CD4-positive, alpha-beta T cell treated with Interleukin-12 subunit alpha and Interleukin-12 subunit beta, for 1 hour (primary cell): ENCODE measurements at places on chromosomes 7 and 10.

DNA sequence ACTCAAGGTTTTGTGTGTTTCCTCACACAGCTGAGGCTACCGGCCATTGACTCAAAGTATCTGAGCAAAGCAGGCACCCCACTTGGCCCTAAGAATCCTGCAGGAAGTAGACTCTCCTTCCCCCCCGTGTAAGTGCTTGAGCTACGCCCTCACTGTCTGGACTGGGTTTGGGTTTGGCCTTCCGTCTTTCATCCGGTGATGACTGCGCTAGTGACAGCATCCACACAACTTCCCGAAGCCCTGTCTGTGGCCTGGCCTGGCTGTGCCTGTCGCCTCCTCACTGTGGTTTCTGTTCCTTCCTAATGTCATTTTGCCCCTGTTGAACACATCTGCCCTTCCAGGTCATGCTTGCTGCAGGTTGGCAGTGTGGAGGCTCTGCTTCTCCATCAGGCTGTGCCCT, 14.5 kb downstream of the C7orf57 start:
- no peak for DNase-seq

GRCh38 chr10:25174461-25175230, at the start of gene GPR158:
Gene GPR158, plus strand, starts transcription at chr10:25175001. Its CDS starts 420 bp downstream, at chr10:25175421.
- DNase-seq: peak; percentile 32

DNA sequence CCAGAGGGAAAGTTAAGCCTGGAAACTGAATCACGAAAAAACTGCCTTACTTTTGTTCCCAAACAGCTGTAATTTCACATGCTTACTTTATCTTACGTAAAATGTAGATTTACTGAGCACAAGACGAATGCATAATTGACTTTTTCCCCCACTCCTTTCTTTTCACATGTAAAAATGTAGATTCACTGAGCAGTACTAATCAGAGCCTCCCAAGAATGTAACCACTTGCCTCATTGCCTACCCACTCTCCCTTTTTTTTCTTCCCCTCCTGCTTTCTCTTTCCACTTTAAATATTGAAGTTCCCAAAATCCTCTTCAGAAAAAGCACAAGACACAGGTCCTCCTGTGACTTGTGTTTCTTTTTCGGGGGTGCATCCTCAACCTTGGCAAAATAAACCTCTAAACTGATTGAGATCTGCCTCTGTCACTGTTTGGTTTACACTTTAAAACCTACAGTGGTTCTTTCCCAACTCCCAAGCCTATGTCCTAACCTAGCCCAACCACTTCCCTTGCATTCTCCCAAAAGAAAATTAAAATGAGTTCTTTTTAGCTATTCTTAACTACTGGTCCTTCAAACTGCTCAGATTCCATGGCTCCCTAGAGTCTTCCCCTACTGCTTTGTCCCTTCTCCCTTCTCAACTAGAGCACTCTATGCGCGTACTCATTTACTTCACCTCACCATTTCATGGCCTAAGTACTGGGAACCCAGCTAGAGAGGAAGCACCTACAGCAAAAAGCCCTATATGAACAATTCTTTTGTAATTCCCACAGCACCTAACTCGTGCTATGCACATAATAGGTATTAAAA, 236.6 kb upstream of the MKLN1 start:
- DNase-seq: no peak

- DNase-seq: no peak
Observed at GRCh38 chr7:69134316-69134715, 464.0 kb upstream of the AUTS2 start.

GRCh38 chr7:2983586-2983985, 60.1 kb downstream of the CARD11 start:
- DNase-seq: no peak

GRCh38 chr7:98771941-98772603, 97.7 kb downstream of the TMEM130 start:
- DNase-seq: no peak

GRCh38 chr7:131000873-131001272, 266.9 kb upstream of the KLF14 start:
- DNase-seq: no peak

DNA sequence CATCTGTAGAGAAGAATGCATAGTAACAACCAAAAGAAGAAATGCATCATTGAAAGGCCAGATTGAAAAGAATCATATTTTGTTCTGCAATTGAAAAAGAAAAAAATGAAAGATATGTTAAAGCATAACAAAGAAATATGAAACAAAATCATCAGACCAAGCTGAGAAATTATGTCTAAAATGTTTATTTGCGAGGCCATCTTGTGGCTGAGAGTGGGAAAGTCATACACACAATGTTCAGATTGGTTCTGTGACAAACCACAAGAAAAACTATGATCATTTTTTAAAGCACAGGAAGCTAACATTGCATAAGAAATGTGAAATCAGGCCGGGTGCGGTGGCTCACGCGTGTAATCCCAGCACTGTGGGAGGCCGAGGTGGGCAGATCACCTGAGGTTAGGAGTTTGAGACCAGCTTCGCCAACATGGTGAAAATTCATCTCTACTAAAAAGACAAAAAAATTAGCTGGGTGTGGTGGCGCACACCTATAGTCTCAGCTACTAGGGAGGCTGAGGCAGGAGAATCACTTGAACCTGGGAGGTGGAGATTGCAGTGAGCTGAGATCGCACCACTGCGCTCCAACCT, 36.6 kb downstream of the ABCB5 start:
- DNase-seq: no peak

DNA sequence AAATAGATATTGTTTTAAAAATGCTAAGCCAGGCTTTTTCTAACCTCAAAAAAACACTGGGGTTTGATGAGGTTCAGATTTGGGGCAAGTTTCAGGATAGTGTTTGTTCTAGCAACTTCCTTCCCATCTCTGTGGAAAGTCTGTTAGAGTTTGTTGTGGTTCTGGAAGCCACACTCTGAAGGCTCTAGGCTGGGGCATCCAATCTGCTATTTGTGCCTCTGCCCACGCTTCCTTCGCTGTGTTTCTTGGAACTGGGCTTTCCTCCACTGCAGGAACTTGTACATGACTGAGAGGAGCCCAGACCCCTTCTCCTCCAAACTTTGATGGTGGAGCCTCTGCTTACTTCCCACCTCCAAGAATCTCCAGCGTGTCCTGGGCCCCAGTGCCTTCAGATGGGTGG, 108.5 kb upstream of the SLC25A13 start:
- no peak for DNase-seq

DNA sequence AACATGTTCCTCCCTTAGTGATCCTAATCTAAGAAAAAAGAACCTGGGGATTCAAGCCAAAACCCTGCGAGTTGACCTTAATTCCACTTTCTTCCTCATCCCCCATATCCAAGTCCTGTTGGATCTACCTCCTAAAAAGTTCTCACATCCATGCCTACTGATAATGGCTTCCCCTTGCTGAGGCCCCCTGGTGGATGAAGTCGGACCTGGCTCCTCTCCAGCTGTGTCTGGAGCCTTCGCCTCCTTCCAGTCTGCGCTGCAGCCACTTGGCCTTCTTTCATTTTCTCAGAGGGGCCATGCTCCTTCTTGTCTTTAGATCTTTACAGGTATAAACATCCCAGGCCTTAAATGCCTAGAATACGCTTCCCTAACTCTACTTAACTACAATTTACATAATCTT, 8.1 kb downstream of the PDE1C start:
- DNase-seq: no peak

GRCh38 chr7:137434530-137434929, 91.0 kb upstream of the PTN start:
- DNase-seq: no peak

- no peak for DNase-seq
Observed at GRCh38 chr10:13872411-13872810, 285.6 kb downstream of the PRPF18 start.

GRCh38 chr10:107104026-107104652, 60.4 kb downstream of the SORCS1 start:
- DNase-seq: no peak

GRCh38 chr10:71312811-71313789, 6.0 kb upstream of the SLC29A3 start:
- no peak for DNase-seq

GRCh38 chr7:44275957-44276570, 49.3 kb downstream of the CAMK2B start:
- no peak for DNase-seq

DNA sequence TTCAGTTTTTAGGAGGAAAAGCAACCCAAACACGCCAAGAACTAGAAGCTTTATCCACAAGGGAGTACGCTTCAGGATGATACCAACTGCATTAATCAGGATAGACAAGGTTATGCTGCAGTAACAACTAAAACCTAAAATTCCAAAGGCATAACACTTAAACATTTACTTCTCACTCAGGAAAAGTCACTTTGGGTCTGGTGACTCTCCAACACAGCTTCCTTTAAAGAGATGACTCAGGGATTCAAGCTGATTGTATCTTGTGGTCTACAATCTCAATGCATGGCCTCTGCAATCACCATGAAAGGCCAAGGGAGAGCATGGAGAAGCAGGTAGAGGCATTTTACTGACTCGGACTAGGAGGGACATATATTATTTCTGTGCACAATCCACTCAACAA, 315.8 kb downstream of the KCNMA1 start:
- DNase-seq: no peak

- DNase-seq: no peak
Observed at GRCh38 chr7:49669692-49670260, 103.7 kb upstream of the VWC2 start.

GRCh38 chr10:94098896-94099295, 105.2 kb downstream of the PLCE1 start:
- DNase-seq: no peak

GRCh38 chr7:7190142-7190541, 7.8 kb downstream of the C1GALT1 start:
- no peak for DNase-seq

- DNase-seq: no peak
Observed at GRCh38 chr7:96629884-96630283, 79.8 kb downstream of the SEM1 start.

DNA sequence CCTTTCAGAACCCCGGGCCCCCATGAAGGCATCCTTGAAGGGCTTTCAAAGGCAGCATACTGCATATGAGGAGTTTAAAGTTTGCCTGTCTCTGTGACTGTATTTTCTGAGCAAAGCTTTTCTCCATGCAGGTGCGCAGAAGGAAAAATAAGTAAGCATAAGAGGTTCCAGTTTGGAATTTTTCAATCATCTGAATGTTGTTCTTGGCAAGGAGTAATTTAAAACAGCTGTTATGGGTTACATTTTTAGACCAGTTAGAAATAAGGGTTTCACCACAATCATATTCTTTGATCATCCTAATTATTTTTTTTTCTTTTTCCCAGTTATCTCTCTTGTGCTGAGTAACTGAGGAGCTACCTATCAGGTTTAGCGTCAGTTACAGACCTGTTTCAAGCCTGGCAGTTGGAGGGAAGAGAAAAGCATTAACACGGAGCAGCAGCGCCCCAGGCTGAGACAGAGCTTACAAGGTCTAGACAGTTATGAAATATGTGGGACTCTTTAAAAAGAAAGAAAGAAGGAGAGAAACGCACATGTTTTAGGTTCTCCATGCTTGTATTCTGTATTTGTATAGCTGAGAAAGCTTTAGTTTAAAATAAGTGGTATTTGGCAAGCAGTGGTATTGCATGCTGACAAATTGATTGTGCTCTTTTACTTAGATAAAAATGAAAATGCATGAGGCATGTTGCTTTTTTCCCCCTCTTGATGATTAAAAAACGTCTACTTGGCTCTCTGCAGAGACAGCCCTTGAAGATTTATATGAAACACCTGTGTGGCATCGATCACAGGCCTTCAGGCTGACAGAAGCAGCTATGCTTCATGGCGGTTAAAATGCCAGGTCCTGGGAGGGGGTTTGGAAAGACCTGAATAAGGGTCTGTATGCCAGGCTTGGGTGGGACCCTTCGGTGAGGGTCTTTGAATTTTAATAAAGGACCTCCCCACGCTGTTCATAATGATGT, 157.6 kb downstream of the GRK5 start:
- no peak for DNase-seq

DNA sequence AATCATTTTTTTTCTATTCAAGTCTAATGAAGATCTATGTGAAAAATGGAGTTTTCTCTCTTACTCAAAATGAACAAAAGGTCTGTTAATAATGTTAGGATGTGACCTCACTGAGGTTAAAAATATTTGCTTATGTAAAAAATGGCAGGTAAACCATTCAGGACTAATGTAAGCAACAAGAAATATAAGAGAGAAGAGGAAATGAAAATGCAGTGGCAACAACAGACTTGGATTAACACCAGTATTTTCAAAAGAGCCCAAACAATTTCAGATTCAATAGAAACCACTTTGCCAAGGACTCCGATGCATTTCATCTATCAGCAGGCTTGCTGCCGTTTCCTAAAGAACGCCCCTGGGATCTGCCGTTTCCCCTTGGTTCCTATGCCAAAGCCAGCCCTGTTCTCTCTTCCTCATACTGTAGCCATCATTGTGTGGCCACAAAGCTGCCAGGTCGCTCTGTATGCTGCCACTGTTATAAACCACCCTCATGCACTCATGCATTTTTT, 66.4 kb downstream of the MTURN start:
- DNase-seq: no peak

DNA sequence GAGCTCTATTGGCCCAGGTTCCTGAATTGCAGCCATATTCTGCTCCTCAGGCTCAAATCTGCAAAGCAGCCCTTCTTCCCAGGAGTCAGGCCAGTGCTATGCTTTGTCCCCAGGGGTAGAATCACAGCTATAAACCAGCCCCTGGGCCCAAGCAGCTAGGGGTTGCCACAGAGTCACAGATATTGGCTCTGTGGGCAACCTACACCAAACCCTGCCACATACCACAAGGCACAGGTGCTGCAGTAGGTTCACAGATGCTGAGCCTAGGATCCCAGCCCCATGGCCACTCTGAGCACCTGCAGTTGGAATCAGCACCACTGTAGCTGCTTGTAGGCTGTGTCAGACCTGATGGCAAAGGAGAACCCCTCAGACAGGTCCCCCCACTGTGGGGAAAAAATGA, 43.1 kb upstream of the CAMK2B start:
- DNase-seq: no peak

- peak; percentile 11 for DNase-seq
Observed at GRCh38 chr7:74002474-74003017, 25.4 kb upstream of the ELN start.

- DNase-seq: no peak
Observed at GRCh38 chr10:106284802-106285587, 879.5 kb downstream of the SORCS1 start.

GRCh38 chr10:3400348-3400747, 227.8 kb upstream of the PITRM1 start:
- no peak for DNase-seq

DNA sequence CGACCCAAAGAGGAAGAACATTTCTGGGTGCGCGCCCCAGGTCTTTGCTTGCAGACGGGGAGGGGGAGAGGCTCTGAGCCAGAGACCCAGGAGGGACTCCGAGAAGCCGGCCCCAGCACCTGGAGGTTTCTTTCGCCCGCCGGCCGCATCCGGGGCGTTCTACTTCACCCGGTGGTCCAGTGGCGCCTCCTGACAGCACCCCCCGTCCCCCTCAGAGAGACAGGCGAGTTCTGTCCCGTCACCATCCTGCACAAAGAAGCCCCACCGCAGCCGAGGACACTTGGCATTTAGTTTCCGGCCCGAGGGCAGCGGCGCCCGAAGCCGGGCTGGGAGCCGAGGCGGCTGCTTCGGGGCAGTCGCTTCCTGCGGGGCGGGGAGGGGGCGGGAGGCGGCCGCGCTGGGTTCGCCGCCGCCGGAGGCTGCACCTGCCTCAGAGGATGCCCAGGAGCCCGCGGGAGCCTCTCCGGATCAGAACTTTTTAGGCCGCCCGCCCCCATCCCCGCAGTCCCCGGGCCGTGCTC, at the start of gene TMEM178B:
TSS of gene TMEM178B (plus strand) at position 424 of the 521 bp plus-strand sequence.
- no peak for DNase-seq
